WTC11 (cell line): ENCODE measurements at places on chromosomes 4 and X.

DNA sequence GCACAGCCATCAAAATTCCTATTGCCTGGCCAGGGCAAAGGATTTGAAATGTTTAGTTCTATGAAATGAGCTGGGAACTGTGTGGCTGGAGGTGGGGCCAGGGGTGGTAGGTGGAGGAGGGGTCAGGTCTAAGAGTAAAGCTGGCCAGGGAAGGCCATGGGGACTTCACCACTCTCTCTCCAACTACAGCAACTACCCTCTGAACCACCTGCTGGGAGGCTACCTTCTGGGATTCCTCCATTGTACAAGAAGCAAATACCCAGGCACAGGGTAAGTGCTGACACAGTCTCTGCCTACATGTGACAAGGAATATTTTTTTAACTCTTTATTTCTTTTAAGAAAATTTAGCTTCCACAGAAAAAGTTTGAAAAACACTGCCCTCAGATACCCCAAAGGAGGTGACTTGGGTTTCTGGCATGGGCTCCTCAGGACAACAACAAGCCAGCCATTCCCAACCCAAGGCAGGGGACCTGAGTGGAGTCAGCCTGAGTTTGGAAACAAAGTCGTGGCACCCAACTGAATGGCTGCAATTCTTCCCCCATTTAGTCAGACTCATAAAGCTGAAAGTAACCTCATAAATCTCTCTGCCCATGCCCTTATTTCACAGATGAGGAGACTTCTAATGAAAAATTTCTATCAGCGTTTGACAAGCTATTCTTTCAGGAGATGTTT, 593.8 kb upstream of the DIPK2B start:
- DNase-seq, result no peak

GRCh38 chr4:143302536-143302935, 34.1 kb upstream of the GAB1 start:
- no peak for DNase-seq

DNA sequence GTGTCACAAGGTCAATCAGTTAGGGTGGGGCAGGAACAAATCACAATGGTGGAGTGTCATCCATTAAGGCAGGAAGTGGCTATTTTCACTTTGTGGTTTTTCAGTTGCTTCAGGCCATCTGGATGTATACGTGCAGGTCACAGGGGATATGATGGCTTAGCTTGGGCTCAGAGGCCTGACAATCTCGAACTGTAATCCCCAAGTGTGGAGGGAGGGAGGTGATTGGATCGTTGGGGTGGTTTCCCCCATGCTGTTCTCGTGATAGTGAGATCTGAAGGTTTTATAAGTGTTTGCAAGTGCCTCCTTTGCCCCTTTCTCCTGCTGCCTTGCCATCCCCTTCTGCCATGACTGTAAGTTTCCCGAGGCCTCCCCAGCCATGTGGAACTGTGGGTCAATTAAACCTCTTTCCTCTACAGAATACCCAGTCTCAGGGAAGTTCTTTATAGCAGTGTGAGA, 36.7 kb upstream of the STS start:
- DNase-seq, result no peak

GRCh38 chrX:2526390-2526789, 25.6 kb upstream of the DHRSX start:
- DNase-seq, result no peak
